ENCODE measurements at places on chromosomes 6 and 20. TPM values are rescaled to one million over a fixed set of nuclear protein-coding genes. Genes with fewer than 3 reads are reported as not detected.

The SLC24A3 gene
- 15.7 TPM for total RNA-seq

The CDSN gene
- not detected for total RNA-seq

The DDO gene
- 4.7 TPM for total RNA-seq

The ASIP gene
- 1.0 TPM for total RNA-seq

The FBXL4 gene
- 14.1 TPM for total RNA-seq

The GFRA4 gene
- total RNA-seq: not detected

The PAK5 gene
- total RNA-seq: under 0.01 TPM

The MOXD1 gene
- 1.0 TPM for total RNA-seq

The TOX2 gene
- not detected for total RNA-seq

The LINC00237 gene
- total RNA-seq: 0.52 TPM

The EDN3 gene
- 8.4 TPM for total RNA-seq

The PRICKLE4 gene
- 2.6 TPM for total RNA-seq

The TINAG gene
- total RNA-seq: 0.52 TPM

The OPRM1 gene
- total RNA-seq: not detected

The SLC17A3 gene
- total RNA-seq: not detected

The TAF8 gene
- 17.2 TPM for total RNA-seq

The SIRPD gene
- total RNA-seq: not detected

The PRDM13 gene
- total RNA-seq: not detected

The HLA-DPA1 gene
- total RNA-seq: 14.6 TPM

The FOXP4 gene
- total RNA-seq: 1.6 TPM

The RSPH9 gene
- total RNA-seq: 0.52 TPM

The LGSN gene
- total RNA-seq: not detected

The FAM162B gene
- 4.7 TPM for total RNA-seq

The SLC52A3 gene
- not detected for total RNA-seq

The RNF39 gene
- total RNA-seq: not detected

The ECHDC1 gene
- 36.0 TPM for total RNA-seq
